ENCODE measurements at places on chromosomes 1 and 21.

DNA sequence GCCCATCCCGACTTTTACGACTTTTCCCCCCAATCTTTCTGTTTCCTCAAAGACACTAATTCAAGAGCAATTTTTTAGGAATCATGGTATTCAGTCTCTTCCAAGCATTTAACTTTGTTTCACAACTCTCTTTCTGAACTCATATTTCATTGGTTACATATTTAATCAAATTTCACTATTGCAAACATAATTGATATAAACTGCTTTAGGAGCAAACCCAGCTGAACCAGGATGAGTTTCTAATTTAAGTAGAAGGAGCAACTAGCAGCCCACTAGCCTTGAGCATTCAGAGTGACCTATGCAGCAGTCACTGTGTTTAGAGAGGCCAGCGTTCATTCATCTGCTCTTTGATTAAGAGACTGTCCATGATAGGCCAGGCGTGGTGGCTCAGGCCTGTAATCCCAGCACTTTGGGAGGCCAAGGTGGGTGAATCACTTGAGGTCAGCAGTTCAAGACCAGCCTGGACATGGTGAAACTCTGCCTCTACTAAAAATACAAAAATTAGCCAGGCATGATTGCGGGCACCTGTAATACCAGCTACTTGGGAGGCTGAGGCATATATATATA, 1.8 kb downstream of the CELA2B start:
- H3K4me1 ChIP-seq, result no peaks in the 10 kb centered on the region
- no peaks in the 10 kb centered on the region for H3K27me3 ChIP-seq
- no peak overlapping the region for H3K4me3 ChIP-seq
- no peak overlapping the region for H3K27ac ChIP-seq

- no peak for DNase-seq
- no peak overlapping the region for H3K4me3 ChIP-seq
- no peak overlapping the region for H3K27ac ChIP-seq
Observed at GRCh38 chr1:110176299-110176956, 26.1 kb downstream of the SLC6A17 start.

GRCh38 chr1:53112271-53112774, 30.1 kb downstream of the SLC1A7 start:
- no peak for DNase-seq
- H3K4me1 ChIP-seq, result peaks cover 45% of the 10 kb centered on the region
- H3K4me3 ChIP-seq, result no peak overlapping the region
- H3K36me3 ChIP-seq, result no peaks in the 10 kb centered on the region

DNA sequence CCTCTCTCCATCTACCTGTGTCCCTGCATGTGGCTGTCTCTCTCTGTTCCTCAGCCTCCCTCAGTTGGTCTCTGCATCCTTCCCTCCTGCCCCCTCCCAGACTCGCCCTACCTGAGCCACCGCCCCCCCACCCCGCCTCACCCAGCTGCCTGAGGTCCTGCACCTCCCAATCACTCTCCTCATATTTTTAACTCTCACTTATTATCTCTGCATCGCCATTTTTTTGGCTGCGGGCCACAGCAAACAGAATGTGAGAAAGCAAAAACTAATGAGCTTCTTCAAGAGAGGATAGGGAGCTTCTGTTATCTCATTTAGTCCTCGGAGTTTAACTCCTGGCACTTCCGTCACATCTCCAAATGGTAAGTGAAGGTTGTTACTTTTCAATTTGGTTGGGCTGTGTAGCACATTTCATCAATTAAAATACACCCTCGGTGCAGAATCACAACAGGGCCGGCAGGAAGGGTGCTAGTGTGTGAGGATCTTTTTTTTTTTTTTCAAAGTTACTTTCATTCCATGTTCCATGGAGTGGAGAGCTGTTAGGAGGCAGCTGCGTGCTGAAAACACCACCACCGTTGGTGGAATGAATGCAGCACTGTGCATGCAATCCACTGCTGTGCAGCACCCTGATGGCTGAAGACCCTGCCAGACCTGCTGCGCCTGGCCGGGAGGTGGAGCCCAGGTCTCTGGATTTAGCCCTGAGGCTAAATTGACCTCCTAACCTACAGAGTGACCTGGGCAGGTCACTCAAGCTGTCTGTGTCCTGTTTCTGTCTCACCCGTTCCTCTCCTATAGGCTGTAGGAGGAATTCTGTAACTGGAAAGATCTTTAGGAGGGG, 157.2 kb upstream of the NFIA start:
- no peak overlapping the region for H3K27ac ChIP-seq
- H3K4me1 ChIP-seq, result peaks cover 12% of the 10 kb centered on the region
- H3K4me3 ChIP-seq, result no peak overlapping the region
- no peak for DNase-seq
- H3K36me3 ChIP-seq, result no peaks in the 10 kb centered on the region

DNA sequence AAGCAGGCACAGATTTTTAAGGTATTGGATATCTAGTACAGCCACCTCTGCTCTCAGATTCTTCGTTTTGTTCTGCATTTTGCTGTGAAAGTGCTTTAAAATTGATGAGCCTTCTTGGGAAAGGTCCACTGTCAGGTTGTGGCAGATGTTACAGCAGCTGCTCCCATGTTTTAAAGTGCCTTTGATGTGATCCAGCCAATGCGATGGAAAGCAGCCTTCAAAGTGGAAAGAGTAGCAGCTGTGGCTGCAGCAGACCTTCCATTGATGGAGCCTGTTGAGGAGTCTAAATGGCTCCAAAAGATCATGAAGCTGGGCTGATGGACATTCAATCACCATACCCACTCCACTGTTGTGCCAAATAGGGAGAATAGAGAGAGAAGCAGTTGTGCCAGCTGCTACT, 816.9 kb downstream of the PLA2G4A start:
- no peaks in the 10 kb centered on the region for H3K36me3 ChIP-seq
- DNase-seq, result no peak
- no peak overlapping the region for H3K27ac ChIP-seq
- H3K4me3 ChIP-seq, result no peak overlapping the region
- H3K4me1 ChIP-seq, result peaks cover 1% of the 10 kb centered on the region

DNA sequence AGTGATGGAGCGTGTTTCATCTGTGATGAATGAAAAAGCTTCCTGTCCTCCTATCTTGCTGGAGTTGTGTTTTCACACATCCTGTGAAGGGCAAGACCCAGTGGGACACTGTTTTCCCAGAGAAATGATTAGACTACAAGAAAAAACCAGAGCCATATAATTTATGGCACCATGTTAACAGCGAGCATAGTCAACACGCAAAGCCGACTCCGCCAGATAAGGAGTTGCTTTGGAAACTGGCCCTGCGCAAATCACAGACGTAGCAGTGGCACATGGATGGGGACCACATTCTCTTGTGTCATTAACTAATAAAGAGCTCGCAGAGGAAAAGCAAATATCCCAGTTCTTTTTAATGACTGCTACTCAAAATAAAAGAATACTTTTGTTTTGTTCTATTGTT, 471.2 kb upstream of the RUNX1 start:
- H3K27ac ChIP-seq, result no peak overlapping the region
- DNase-seq, result no peak
- H3K27me3 ChIP-seq, result no peaks in the 10 kb centered on the region
- no peaks in the 10 kb centered on the region for H3K36me3 ChIP-seq
- peaks cover 13% of the 10 kb centered on the region for H3K4me1 ChIP-seq

DNA sequence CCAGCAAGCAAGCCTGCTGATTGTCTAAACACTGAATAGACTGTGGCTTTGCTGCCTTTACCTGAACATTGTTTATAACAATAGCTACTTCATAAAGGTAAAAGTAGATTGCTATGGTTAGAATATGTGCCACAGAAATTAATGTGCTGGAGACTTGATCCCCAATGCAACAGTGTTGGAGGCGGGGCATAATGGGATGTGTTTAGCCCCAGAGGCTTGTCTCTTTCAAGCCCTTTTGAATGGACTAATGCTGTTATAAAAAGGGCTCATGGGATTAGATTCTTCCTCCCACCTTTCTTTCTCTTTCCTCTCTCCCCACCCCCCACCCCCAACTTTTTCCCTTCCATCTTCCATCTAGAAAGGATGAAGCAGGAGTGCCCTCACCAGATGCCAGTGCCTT, 80.2 kb upstream of the PPP2R5A start:
- H3K4me1 ChIP-seq, result peaks cover 4% of the 10 kb centered on the region
- no peak overlapping the region for H3K27ac ChIP-seq
- no peaks in the 10 kb centered on the region for H3K36me3 ChIP-seq
- DNase-seq, result no peak

DNA sequence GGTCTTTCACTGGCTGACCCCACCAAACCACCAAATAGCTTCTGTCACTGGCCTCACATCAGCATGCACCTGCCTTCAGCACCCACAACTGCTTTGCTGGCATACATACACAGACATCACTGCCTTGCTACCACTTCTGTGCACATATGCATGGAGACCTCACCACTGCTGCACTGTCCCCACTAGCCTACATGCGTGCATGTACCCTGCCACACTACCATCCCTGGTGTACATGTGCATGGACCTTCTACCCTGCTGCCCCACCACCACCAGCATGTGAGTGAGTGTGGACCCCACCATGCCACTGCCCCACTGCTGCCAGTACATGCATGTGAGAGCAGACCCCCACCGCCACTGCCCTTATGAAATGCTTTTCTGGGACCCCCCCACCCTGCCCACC, 6.1 kb downstream of the CD1C start:
- H3K36me3 ChIP-seq, result no peaks in the 10 kb centered on the region
- DNase-seq, result no peak
- no peak overlapping the region for H3K27ac ChIP-seq
- H3K27me3 ChIP-seq, result no peaks in the 10 kb centered on the region

GRCh38 chr1:156291226-156292061, 4.0 kb downstream of the GLMP start:
- H3K36me3 ChIP-seq, result peaks cover 1% of the 10 kb centered on the region
- peak; percentile 81 for DNase-seq
- H3K27me3 ChIP-seq, result no peaks in the 10 kb centered on the region
- peak overlapping the region; percentile 96 for H3K27ac ChIP-seq
- H3K4me1 ChIP-seq, result peaks cover 19% of the 10 kb centered on the region

GRCh38 chr1:9449976-9450696, 89.1 kb upstream of the SLC25A33 start:
- H3K4me3 ChIP-seq, result no peak overlapping the region
- no peaks in the 10 kb centered on the region for H3K36me3 ChIP-seq
- no peak for DNase-seq
- peaks cover 3% of the 10 kb centered on the region for H3K27me3 ChIP-seq
- H3K27ac ChIP-seq, result no peak overlapping the region
- peaks cover 11% of the 10 kb centered on the region for H3K4me1 ChIP-seq

GRCh38 chr1:71157151-71157550, 76.3 kb upstream of the ZRANB2 start:
- no peak overlapping the region for H3K4me3 ChIP-seq
- no peak for DNase-seq
- no peaks in the 10 kb centered on the region for H3K27me3 ChIP-seq
- no peaks in the 10 kb centered on the region for H3K36me3 ChIP-seq

DNA sequence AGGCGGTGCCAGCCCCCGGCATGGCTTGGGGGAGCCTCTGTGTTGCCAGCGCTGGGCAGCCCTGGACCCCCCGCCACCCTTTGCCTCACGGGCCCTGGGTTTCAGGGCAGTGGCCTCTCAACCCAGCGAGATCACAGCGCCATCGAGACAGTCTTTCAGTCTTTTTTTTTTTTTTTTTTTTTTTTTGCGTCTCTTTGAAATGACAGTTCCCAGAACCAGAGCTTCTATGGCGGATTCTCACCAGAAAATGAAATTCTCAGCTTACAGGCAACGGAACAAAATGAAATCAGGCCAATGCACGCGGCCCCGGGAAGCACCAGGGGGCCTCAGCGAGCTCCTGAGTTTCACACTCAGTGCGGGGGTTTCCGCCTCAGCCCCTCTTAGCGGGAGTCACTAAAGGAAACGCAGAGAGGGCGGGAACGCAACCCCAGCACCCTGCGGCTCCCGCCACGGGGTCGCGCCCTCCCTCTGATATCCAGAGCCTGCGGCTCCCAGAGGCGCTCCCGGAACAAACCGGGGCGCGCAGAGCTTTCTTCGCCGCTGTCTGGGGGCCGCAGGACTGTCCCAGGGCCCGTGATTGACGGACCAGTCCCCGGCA, 8.0 kb upstream of the COL6A1 start:
- H3K36me3 ChIP-seq, result no peaks in the 10 kb centered on the region
- DNase-seq, result peak; percentile 67
- no peak overlapping the region for H3K27ac ChIP-seq
- peaks cover 38% of the 10 kb centered on the region for H3K27me3 ChIP-seq
- H3K4me1 ChIP-seq, result peaks cover 7% of the 10 kb centered on the region

DNA sequence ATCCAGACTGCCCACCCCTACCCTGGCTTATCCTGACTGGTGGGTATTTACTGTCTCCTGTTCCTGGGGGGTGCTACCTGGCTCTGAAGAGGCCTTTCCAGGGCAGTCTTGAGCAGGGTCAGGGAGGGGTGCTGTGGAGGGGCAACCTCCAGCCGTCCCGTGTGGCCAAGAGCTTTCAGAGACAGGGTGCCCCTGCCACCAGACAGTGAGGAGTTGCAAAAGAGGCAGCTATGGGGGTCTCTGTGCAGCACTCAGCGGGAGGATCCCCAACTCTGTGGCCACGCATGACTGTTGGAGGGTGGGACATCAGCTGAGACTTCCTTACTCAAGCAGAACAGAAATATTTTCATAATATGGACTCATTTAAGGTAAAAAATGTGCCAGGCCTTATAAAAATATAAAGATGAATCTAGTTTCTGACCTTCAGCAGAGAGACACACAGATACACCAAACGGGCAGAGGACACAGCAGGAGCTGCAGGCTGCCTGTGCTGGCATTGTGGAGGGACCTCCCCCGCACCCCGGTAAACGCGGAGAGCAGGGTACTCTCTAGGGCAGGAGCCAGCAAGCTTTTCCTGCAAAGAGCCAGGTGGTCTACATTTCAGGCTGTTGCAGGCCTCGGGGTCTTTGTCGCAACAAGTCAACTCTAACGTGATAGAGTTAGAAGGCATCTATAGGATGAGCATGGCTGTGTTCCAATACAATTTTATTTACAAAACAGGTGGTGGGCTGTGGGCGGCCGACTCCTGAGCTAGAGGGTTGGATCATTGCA, 252.6 kb downstream of the RHOU start:
- H3K27me3 ChIP-seq, result peaks cover 9% of the 10 kb centered on the region
- no peaks in the 10 kb centered on the region for H3K4me1 ChIP-seq
- H3K27ac ChIP-seq, result no peak overlapping the region
- no peak overlapping the region for H3K4me3 ChIP-seq
- DNase-seq, result no peak

DNA sequence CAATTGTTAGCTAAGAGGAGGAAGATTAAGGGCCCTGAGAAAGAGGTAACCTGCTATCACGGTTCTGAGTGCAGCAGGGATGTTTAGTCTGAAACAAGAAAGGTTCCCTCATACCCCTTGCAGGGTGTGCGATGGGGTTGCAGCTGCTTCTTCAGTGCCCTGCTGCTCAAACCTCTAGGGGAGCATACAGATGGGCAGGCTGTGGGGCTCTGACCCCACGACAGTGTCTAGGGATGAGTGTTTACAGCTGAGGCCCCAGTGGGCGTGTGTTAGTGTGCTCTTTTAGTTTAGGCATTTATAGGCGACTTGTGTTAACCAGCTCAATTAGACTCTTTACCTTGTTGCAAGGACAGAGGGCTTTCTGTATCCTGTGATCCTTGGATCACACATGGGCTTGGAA, 41.3 kb upstream of the PLA2G5 start:
- H3K27ac ChIP-seq, result no peak overlapping the region
- no peak for DNase-seq
- H3K27me3 ChIP-seq, result no peaks in the 10 kb centered on the region
- H3K36me3 ChIP-seq, result no peaks in the 10 kb centered on the region

- no peaks in the 10 kb centered on the region for H3K36me3 ChIP-seq
- peaks cover 3% of the 10 kb centered on the region for H3K4me1 ChIP-seq
- peak overlapping the region; percentile 75 for H3K4me3 ChIP-seq
- H3K27me3 ChIP-seq, result peaks cover 32% of the 10 kb centered on the region
Observed at GRCh38 chr1:244918421-244919319, 54.3 kb upstream of the HNRNPU start.
